Stimulated activated CD4-positive, alpha-beta T cell treated with anti-CD3 and anti-CD28 coated beads, Interleukin-4, amount 100 ng/mL, for 1 hour (primary cell): ENCODE measurements at places on chromosomes 1 and 21.

DNA sequence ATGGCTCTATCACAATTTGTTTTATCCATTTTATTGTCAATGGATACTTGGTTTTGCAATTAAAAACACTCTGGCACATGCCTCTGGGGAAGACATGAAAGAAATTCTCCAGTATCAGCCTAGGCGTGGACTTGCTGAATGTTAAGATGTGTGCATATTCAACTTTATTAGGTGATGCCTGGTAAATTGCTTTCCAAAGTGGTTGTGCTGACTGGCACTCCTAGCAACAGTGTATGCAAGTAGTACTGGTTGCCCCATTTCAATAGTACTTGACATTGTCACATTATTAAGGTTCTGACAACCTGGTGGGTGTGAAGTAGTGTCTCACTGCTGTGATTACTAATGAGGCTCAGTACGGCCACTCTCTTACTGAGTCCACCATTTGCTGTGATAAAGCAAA is 48.1 kb downstream of the BEND5 start:
- DNase-seq: no peak

GRCh38 chr1:147676311-147677085 is 6.2 kb upstream of the ACP6 start:
- DNase-seq: no peak

- peak; percentile 18 for DNase-seq
Observed at GRCh38 chr1:21490774-21491487, 18.3 kb upstream of the ALPL start.

GRCh38 chr1:31672986-31673385 is 28.3 kb upstream of the PEF1 start:
- no peak for DNase-seq

DNA sequence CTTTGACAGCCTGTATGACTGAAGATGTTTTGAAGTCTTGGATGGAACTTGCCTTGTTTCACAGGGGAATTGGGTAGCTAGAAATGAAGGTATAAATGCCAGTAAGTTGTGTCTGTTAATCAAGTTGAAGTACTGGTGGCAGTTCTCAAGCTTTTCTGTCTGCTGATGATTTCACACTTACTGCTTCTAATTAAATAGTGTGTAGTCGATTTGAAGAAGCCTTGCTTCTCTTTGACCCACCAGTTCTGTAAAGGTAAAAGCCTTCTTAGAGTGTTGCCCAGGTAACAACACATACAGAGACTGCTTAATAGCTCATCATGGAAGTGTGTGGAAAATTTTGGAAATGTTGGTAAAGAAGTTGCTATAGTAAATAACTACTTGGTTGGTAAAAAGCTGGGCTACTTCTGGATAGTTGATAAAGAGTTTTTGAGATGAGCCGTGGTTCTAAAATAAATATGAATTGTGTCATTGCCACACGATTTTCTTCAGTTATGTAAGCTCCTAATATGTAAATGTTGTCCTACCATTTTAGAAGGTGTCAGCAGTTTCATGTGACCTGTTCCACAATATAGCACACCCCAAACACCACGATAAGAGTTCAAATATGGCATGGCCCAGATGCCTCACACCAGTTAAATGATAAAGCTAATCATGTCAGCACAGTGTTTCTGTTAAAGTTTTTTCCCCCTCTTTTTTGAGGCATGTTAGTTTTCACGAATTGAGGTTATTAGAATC is 7.4 kb downstream of the RABGAP1L start:
- no peak for DNase-seq

DNA sequence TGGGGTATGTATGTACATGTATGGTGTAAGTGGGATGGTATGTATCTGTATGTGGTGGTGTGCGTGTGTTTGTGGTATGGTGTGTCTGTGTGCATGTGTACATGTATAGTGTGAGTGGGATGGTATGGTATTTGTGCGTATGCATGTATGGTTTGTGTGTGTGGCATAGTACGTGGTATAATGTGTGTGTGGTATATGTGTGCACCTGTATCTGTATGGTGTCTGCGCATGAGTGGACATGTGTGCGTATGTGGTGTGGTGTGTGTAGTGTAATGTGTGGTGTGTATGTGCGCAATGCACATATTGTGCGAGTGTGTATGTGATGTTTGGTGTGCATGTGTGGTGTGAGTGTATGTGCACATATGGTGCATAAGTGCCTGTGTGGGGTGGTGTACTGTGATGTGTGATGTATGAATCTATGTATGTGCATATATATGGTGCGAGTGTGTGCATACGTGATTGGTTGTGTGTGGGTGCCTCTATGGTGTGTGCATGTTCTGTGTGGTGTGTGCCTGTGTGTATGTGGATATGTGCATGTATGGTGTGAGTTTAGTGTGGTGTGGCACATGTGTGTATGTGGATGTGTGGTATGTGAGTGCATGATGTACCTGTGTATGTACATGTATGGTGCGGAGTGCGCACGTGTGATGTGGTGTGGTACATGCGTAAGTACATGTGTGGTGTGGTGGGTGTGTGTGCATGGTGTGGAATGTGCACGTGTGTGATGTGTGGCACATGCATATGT is 38.8 kb downstream of the WDR4 start:
- no peak for DNase-seq

GRCh38 chr1:7315316-7315715 is 455.8 kb upstream of the VAMP3 start:
- DNase-seq: no peak

- DNase-seq: no peak
Observed at GRCh38 chr1:152179566-152179965, 20.5 kb upstream of the RPTN start.

DNA sequence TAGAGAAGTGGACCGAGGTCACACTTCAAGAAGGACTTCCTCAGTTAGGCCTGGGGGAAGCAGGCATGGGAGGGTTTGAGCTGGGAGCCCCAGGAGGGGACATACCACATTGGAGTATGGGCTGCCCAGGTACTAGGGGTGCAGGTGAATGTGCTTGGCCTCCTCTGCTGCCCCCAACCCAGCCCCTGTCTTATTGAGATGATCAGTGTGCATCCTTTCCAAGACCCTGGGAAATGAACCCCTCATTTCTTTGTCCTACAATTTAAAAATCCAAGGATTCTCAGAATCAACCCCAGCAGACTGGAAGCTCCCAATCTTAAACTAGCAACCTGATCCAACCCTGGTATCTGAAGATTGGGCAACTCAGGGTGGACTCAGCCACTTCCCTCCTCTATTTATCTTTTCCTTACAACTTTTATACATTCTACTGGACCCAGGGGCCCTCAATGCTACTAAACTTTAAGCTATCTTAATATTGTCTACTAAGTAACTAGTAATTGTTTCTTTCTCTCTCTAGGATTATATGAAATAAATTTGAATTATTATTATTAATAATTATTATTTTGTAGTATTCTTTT is 9.1 kb downstream of the MEX3A start:
- DNase-seq: no peak

GRCh38 chr1:227357171-227357926 is 39.1 kb upstream of the CDC42BPA start:
- DNase-seq: no peak

DNA sequence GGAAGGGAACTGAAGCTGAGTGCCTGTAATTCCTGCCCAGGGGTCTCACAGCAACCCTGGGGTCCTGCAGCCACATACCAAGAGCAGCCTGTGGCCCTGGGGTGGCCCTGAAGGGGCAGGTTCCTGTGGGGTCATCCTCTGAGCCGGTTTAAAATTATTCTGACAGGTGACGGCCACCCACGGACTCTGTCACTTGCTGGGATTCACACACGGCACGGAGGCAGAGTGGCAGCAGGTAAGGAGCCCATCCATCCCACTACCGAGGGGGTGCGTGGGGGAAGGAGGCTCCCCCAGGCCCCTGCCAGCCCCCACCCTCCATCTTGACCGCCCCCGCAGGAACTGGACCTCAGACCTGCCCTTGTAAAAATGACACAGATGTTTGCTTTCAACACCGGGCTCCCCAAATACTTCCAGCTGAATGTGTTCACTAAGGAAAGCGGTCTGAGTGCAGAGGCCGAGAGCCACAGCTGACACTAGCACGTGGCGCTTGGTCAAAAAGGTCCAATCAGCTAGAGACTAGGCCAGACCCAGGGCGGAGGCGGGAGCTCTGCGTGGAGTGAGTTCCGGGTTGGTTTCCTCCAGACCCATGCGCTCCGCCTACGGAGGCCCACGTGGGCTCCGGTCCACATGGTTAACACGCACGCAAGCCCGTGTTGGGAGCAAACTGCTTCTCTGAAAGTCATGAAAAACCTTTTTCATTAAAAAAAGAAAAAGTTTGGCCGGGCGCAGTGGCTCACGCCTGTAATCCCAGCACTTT is 10.0 kb downstream of the YBEY start:
- DNase-seq: peak; percentile 57

GRCh38 chr1:187212377-187212776 is 383.6 kb downstream of the PLA2G4A start:
- no peak for DNase-seq

GRCh38 chr1:30930631-30931173 is 22.1 kb upstream of the SDC3 start:
- DNase-seq: no peak

- no peak for DNase-seq
Observed at GRCh38 chr1:106960412-106960811, 96.1 kb upstream of the PRMT6 start.

GRCh38 chr1:59699227-59699847 is 115.4 kb upstream of the HOOK1 start:
- DNase-seq: no peak

DNA sequence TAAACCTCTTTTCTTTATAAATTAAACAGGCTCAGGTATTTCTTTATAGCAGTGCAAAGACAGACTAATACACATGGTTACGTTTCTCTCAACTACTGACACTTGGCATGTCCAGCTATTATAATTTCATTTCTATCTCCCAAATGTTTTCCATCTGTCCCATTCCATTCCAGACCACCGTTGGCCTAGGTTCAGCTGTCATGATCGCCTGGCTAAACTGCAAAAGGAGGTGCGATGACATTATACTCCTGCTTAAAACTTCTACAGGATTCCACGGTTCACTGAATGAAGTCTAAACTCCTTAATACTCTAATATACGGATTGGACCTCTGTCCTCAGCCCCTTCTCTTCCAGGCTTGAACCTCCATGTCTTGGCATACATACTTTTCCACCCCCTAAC is 72.1 kb downstream of the RERE start:
- no peak for DNase-seq

DNA sequence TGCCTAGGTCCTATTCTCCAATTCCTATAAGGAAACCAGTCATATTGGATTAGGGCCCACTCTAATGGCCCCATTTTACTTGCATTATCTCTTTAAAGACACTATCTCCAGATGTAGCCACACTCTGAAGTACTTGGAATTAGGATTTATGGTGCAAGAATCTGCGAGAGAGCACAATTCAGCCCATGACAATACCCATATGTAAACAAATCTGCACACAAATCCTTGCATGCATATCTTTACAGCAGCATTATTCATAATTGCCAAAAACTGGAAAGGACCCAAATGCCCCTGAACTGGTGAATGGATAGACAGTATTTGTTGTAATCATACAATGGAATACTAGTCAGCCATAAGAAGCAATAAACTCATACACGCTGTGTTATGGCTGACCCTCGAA is 229.8 kb upstream of the ADAMTS5 start:
- DNase-seq: no peak

GRCh38 chr1:40944326-40944725 is 35.2 kb upstream of the CTPS1 start:
- no peak for DNase-seq

DNA sequence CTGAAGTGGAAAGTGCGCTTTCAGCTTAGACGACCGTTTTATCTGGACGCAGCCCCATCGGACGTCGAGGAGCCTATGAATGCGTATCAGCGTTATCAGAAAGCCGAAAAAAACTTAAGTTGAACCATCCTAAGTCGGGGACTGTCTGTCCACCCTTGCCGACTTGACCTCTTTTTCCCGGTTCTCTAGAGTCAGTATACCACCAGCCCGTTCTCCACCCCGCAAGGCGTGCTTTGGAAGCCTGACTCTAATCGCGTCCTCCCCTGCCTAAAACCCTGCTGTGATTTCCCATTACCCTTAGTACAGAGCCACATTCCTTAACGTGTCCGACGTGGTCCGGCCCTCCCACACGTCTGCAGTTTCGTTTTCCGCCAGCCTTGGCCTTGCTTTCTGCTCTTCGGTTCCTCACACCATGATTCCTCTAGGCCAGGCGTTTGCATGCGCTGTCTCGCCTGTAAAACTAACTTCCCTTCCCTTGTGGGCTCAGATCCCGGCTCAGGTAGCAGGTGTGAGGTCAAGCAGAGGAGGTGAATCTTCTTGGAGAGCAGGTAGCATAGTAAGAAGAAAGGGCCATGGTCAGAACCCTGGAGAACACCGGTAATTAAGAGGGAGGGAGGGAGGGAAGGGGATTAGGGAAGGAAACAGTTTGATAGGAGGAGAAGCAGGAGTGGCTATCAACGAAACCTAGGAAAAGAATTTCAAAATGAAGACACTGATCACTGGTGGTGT is 865 bp downstream of the ADPRS start:
- no peak for DNase-seq

GRCh38 chr21:26140926-26141325 is 29.6 kb downstream of the APP start:
- DNase-seq: no peak

DNA sequence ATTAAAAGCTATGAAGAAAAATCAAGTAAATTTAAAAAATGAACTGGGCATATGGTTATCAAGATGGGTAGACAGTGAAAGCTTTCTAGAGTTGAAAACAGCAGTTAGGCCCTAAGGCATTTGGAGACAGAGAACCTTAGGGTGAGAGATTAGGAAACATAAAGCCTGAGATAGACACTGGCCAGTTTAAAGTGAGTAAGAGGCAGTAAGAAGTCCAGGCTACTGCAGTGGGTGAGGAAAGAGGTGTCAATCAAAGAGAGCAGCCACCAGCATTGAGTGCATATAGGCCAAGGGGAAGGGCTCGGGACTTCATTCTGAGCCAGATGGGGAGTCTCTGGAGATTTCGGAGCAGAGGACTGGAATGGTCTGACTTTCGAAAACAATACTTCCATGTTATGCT is 1360.5 kb upstream of the ADGRL4 start:
- DNase-seq: no peak

DNA sequence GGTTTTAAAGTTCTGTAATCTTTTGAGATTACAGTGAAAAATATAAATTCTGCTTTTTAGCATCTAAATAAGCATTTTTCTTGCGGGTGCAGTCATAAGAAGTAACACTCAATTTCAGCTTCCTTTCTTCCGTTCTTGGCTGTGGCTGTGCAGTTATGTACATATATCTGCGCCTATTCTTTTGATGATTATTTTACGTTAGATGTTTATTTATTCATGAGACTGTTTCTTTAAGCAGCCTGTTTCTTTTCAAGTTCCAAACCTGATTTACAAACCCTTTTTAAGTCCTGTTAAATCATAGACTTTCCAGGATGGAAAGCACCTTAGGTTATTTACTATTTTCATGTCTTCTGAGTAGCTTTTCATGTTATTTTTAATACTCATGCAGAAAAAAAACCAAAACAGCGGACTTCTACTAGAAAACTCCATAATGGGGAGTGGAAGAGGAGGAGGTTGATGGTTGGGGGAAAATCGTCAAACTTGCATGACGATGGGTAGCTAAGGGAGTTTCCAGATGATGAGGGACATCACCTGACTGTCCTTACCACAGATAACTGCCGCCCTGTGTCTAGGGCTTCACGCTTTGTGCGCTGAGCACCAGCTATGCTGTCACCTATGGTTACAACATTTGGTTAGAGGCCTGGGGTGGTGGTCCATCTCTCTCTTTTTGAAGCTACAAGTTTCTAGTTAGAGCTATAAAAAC is 2.6 kb downstream of the PRDM2 start:
- peak; percentile 34 for DNase-seq
